ENCODE measurements at places on chromosomes 5 and 9.

DNA sequence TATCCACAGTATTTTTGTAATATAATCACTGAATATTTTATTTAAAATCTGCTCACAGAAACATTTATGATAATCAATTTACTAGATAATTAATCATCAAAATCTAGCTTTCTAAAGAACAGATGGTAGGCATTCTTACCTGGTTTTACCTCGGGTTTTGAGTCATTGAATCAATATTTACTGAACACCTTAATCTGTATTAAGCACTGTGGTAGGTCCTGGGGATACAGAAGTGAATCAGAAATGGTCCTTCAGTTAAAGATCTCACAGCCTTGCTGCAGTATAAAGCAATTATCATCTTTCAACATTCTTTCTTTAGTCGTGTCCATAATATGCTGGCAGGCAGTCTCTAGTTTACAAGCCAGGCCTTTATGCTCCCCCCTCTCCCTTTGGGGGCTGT, 2.0 kb upstream of the MEIKIN start:
- no peak for DNase-seq

DNA sequence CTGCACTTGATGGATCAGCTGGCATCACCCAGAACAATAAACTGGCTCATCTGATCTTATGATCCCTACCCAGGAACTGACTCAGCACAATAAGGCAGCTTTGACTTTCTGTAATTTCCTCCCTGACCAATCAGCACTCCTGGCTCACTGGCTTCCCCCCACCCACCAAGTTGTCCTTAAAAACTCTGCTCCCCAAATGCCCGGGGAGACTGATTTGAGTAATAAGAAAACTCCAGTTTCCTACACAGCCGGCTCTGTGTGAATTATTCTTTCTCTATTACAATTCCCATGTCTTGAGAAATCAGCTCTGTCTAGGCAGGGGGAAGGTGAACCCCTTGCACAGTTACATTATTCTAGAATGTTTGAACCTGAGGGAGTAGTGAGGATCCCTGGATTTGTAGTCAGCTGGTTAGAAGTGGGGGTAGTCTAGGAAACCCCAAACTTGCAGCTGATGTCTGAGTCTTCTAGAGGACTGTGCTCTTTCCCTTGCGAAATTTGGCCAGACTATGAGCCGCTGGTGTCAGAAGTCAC, 111.7 kb upstream of the NEK6 start:
- DNase-seq = peak; percentile 30

DNA sequence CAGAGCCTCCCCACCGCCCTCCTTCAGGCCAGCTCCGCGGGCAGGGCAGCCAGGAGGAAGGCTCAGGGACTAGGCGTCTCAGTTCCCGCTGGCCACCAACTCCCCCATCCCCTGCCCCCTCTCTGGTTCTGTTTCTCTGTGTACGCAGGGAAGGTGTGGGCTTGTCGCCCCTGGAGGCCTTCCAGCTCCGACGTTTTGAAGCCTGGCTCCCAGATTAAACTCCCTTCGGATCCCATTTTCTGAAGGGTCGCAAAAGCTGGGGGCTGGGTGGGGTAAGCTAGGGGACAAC, 346 bp downstream of the ATOX1 start:
- DNase-seq = no peak

GRCh38 chr5:1315709-1316587, 21.1 kb upstream of the TERT start:
- no peak for DNase-seq

DNA sequence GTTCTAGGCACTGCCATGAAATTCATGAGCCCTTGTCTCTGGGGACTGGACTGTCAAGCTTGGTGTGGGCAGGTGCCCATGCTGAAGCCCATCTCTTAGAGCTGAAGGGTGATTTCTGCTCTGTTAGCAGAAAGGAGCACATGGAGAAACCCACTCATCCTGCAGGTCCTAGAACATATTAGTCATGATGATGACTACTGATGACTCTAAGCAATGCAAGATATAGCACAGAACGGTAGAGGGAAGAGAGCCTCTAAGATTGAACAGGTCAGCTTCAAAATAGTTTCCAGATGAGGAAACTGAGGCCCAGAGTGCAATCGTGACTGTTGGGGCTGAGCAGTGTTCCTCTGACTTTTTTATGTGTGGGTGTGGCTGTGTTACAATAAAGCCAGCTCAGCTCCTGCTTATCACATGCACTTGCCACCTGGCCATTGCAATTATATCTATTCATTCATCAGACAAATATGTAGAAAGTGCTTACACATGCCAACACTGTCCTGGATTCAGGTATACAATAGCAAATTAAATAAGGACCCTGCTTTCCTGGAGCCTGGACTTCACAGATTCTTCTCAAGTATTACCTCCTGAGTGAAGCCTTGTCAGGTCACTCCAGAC, 140.2 kb upstream of the BRINP1 start:
- DNase-seq = no peak

DNA sequence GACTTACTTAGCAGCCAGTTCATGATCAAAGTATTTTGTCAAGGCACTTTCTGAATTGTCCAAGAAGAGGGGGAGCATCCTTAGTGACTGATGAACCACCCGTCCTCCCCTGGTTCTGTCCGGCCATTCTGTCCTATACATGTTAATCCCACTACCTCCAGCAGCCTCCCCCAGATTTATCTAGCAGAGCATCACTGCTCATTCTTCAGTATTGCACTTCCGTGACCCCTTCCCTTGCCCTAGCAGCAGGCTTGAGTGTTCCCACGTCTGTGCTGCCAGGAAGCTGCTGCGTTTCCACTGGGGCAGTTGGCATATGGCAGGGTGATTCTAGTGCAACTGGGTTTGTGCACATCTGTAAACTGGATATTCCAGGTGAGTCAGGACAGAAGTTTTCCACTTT, 4.5 kb downstream of the GLDC start:
- DNase-seq = no peak

- no peak for DNase-seq
These were observed at the start of gene PSD2 for GRCh38 chr5:139795074-139796001. Gene PSD2 (plus strand): TSS chr5:139795808. CDS start chr5:139809441, 13,633 bp downstream.

DNA sequence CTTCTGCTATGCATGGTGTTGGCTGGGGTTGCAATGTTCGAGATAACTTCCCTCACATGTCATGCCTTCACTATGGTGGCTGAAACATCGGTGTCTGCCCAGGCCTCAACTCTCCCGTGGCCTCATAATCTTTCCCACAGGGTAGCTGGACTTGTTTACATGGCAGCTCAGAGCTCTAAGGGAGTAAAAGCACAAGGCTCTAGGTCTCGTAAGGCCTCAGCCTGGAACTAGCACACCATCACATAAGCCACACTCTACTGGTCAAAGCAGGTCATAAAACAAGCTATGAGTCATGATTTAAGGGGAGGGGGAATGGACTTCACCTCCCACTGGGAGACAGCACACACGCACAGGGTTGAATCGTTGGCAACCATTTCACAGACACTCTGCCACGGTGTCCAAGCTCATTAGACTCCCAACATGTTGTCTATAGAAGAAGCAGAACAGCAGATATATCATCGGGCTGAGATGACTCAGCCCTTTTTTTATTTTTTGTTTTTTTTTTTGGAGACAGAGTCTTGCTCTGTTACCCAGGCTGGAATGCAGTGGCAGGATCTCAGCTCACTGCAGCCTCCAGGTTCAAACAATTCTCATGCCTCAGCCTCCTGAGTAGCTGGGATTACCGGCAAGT, 66.8 kb upstream of the IL17B start:
- DNase-seq = peak; percentile 89

GRCh38 chr5:143041972-143042770, 272.0 kb downstream of the ARHGAP26 start:
- peak; percentile 61 for DNase-seq

DNA sequence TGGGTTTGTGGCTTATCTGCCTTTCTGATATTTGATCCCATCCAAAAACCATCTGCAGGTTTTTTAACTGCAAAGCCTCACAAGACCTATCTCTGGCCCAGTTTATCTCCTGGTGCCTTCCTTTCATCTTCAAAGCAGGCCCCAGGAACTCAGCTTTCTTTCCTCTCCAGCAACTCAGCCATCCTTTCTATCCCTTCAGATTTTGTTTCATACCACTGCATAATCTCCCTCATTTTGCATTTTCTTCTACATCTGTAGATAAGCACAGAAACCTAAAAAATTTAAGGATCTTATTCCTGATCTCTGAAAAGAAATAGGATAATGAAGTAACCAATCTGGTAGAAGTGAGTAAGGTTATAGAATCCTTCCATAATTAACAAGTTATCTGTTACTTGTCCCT, 19.5 kb upstream of the ERCC6L2 start:
- no peak for DNase-seq

GRCh38 chr5:116964438-116964837, 389.8 kb upstream of the SEMA6A start:
- DNase-seq = no peak

DNA sequence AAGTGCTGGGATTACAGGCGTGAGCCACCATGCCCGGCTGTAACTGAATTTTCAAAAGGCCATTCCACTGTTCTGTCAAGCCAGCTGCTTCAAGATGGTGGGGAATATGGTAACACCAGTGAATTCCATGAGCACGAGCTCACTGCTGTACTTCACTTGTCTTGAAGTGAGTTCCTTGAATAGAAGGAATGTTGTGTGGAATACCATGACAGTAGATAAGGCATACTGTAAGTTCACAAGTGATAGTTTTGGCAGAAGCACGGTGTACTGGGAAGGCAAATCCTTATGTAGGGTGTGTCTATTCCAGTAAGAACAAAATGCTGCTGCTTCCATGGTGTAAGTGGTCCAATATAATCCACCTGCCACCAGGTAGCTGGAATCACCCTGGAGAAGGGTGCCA, 6.6 kb upstream of the PRXL2C start:
- DNase-seq = peak; percentile 44

DNA sequence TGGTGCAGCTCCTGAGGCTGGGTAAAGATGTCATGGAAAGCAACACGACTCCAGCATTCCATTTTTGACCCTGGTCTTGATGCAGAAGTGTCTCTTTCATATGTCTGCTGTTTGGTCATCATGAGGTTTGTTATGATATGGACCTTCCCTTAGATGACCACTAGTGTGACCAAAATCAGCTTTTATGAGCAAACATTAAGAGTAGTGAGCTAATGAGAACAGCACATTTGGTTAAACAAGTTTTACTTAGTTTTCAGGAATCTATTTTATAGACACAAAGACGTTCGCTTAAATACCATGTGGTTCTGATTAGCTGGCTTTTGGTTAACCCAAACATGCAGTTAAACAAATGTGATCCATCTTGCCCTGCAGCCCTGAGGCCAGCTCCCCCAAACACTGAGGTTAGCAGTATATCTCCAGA, 56.7 kb upstream of the ACTBL2 start:
- peak; percentile 31 for DNase-seq

- peak; percentile 72 for DNase-seq
These were observed 48.9 kb upstream of the SLC2A8 start for GRCh38 chr9:127347831-127348776.

GRCh38 chr9:119963798-119964372, 594.6 kb upstream of the BRINP1 start:
- DNase-seq = peak; percentile 91

- no peak for DNase-seq
These were observed 1.3 kb downstream of the QSOX2 start for GRCh38 chr9:136244122-136244968.

- no peak for DNase-seq
These were observed 242.2 kb downstream of the SYK start for GRCh38 chr9:91043811-91044175.

DNA sequence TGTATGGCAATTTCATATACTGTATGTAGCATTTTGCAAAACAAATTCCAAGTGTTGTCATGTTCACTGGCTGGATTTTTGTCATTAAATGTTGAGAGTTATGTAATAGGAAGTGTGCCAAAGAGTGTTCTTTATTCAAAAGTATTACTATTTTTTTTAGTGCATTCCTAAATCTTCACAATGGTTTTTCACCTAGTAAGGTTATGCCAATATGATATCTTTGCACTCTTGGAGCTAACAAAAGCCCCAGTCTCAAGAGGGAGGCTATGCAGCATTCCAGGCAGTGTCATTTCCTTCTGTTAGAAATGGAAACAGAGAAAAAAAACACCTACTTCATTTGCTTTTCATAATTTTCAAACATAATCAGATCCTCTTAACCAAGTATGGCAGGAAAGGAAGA, 5.1 kb upstream of the SSBP2 start:
- DNase-seq = no peak

GRCh38 chr5:90968319-90968718, 409.7 kb downstream of the ADGRV1 start:
- DNase-seq = peak; percentile 82

DNA sequence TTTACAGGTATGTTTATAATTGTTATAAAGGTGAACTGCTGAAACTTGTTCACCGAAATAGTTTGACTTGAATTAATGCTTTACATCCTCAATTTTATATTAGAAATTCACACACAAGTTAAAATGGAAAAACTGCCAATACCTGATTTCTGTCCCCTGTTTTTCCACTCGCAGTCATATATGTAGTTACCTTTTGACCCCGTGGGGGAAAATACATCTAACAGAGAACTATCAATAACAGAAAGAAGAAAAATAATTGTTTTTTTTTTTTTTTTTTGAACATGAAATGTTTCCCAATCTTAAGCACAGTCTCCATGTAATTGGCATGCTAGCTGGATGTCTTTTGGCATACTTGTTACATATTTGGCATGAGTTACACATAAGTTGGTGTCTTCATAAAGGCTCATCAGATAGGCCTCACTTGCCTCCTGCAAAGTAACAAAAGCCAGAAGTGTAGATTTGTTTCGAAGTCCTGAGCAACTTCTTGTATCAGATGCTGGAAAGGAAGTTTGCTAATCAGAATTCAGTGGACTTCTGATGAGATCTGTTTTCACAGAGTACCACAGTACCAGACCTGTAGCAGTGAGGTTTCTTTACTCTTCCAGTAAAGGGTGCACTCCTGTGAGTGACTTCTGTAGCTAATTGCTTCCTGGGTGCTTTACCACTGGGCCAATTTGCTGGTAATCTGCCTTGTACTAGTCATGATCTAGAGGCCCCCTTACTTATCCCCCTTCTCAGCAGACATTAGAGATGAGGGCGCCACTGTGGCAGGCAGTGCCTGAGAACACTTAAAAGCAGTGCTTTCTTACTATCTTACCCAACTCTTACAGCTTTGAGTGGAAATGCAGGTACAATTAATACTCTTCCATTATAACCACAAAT, 36.2 kb upstream of the CXXC5 start:
- no peak for DNase-seq

DNA sequence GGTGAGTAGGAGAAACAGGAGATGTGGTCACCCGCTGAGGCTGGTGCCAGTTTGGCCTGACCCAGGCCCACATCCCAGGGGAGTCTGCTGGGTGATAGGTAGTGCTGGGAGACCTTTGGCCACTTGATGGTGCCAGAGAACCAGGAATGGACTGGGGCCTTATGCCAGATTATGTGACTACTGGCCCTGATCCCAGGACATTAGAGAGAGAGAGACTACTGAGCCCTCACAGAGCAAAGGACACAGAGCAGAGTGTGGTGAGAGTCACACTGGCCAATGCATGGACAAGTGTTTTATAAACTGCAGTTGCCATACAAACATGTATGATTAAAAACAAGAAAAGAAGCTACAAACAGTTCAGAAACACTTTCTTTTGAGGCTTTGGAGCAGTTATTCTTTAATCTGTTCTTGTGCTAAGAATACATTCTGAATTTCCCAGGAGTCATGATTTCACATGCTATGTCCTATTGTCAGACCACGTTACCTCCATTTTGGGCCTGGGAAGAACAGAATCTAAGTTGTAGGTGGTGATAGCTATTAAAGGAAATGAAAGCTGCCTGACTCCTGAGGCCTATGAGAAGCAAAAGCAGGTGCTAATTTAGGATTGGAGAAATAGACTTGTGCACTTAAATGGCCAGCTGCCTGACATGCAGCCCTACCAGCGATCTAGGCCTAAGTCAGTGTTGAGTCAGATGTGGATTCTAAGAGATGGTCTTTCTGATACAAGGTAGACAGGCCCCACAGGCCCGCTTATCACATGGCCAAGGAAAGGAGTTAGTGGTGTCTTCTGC, 32.6 kb upstream of the TMOD1 start:
- DNase-seq = peak; percentile 58

- peak; percentile 48 for DNase-seq
These were observed 55.8 kb downstream of the ENTREP1 start for GRCh38 chr9:69380811-69381210.
